Activated CD8-positive, alpha-beta T cell treated with anti-CD3 and anti-CD28 coated beads, Interleukin-2, amount 10 ng/mL, durations not matched to agents 7 days and 5 days (primary cell): ENCODE measurements at places on chromosomes 6 and 20.

GRCh38 chr6:32785781-32786533, 22.6 kb upstream of the HLA-DQB2 start:
- peak; percentile 54 for DNase-seq

DNA sequence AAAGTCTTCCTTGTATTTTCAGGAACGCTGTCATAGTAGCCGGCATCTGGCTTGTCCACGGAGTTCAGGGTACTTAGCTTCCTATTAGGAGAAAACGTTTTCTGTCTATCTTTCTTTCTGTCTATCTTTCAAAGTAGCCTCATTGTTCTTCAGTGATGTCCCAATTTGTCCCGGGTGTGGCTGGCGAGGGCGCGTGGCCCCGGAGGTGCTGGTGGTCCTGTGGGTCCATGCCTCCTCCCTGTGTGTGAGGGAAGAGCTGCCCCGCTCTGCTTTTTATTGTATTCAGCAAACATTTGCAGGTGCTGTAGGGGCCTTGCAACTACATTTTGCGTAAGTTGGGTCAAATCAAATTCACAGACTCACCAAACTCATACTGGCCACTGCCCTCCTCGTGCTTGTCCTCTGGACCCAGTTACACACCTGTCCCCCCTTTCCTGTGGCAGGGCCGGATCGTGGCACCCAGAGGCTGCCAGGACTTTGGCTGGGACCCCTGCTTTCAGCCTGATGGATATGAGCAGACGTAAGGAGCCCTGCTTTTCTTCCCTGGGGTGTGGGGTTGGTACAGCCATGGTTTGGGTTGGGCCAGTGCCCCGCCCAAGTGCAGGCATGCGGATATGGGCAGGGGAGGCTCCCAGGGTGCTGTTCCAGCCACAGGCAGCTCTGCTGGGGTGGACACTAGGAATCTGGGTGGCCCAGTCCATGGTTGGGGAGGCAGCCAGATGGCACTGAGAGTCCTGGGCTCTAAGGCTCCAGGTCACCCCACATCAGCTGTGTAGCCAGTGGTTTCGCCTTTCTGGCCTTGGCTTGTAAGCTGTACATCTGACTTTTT, 12.3 kb downstream of the ITPA start:
- no peak for DNase-seq

GRCh38 chr6:80939898-80940297, 812.6 kb downstream of the TENT5A start:
- DNase-seq, result no peak

- no peak for DNase-seq
Measured at GRCh38 chr6:18424201-18424600, 37.1 kb downstream of the RNF144B start.

DNA sequence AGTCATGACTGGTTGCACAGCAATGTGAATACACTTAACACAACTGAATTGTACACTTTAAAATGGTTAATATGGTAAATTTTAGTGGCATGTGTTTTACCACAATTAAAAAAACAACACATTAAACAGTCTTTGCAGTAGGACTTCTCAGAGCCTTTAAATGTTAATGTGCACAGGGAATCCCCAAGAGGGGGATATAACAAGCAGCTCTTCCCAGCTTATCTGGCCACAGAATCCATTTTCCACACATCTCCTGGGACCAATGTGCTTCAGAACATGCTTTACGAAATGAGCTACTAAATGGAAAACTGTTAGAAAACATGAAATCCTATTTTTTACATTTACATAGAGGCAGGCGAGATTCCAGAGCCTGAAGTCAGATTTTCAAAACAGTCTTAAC, 44.4 kb downstream of the FYN start:
- no peak for DNase-seq

DNA sequence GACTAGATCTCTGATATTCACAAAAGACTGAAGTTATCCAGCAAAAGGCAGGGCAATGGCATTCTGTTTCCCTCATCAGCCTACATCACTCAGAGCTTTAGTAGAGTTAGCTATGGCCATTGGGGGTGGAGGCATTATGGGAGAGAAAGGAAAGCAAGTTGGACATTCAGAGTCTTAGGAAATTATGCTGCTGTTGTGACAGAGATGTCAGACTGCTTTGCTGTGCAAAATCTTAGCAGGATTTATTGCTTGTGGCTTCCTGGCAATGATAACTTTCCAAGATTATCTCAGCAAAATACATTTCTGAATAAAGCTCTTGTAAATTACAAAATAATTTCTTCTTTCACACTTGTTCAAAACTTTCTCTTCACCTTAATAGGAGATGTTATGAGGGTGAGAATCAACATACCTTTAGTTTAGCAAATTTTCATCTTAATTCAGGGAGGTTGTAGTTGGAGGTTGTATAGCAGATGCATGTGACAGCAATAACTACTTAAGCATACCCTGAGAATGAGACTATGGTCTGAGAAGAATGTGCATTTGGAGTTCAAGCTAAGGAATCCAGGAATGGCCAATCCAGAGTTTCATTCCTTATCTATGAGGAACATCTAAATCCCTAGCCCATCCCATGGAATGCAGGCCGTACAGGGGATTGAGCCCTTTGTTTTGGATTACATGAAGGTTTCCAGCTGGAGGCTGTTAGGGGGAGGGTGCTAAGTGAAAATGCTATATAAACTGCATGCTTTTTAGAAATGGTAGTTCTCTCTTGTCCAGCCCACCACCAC, 179.8 kb downstream of the HAO1 start:
- DNase-seq, result no peak

- no peak for DNase-seq
Measured at GRCh38 chr6:89781070-89782034, 38.2 kb downstream of the MDN1 start.

- no peak for DNase-seq
Measured at GRCh38 chr6:144585217-144585814, 300.2 kb downstream of the UTRN start.

GRCh38 chr6:75752365-75752764, 3.3 kb downstream of the MYO6 start:
- DNase-seq, result no peak

DNA sequence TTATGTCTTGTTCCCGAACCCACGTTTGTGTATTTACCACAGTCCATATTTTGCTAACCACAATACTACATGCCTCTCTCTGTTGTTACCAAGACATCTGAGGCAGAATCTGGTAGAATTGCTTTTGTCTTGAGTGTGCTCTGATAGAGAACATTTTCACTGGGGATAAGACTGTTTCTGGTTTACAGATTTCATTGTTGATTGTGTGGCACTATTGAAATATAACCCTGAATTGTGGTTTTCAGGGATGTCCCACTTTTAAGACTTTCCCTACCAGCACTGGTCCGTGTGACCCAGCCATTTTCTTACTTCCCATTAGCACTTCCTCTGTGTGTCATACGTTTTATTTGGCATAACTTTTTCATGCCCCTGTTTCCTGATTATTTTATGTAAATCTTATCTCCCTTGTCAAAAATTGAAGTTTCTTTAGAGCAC, 12.2 kb downstream of the NCOA7 start:
- DNase-seq, result no peak

DNA sequence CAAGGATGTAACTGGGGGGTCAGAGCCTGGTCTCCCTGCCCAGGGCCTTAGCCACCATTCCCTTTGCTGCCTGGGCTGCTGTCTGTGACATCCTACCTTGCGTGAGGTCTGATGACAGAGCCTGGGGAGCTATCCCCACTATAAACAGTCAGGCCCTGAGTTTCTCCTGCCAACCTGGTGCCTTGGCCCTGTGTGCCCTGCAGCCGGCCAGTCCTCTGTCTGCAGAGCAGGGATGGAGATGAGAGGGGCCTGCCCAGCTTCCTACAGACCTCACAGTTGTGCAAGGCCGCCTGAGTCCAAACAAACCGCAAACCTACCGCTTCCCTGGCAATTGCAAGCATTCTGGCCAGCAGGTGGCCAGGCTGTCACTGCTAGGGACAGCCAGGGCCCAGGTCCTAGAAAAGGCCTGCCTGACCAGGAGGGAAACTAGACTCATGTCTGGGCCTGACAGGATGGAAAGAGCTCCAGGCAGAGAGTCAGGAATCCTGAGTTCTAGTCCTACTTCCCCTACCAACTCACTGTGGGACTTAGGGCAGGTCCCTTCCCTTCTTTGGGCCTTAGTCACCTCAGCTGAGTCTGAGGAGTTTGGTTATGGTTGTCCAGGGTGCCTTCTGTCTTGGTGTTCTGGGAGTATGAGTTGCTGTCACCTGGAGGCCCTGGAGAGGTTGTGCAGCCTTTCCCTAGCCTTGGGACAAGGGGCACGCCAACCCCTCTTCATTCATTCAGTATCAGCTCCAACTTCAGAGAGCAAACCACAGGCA, 86.2 kb downstream of the VEGFA start:
- no peak for DNase-seq

GRCh38 chr6:159620947-159621346, 72.1 kb downstream of the SOD2 start:
- no peak for DNase-seq

DNA sequence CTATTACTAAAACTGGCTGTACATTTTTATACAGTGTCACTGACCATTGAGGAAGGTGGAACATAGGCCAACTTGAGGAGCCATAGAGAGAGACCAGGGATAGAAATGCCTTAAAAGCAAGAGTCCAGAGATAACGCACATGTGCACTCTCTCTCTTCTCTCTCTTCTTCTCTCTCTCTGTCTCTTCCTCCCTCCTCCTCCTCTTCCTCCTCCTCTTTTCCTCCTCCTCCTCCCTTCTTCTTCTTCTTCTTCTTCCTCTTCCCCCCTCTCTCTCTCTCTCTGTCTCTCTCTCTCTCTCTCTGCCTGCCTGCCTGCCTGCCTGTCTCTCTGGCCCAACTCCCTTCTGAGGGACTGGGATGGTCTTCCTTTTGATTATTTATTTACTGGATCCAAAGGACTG, 16.3 kb upstream of the ADIG start:
- no peak for DNase-seq

DNA sequence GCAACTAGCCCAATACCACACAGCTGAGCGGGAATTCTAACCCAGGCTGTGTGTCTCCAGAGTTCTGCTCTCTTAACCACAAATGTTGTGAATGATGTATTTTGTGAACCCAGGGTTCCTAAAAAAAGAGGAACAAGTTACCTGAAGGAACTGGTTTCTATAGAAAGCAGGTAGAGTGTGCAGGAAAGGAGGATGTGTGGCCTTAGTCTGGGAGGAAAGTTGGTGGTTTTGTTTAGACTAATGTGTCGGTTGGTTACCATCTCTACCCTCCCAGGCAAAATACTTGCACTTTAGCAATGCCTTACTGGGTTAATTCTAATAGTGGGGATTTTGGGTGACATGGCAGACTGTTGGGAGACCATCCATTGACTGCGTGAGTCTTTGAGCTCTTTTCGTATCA, 143.3 kb downstream of the SCP2D1 start:
- DNase-seq, result no peak

DNA sequence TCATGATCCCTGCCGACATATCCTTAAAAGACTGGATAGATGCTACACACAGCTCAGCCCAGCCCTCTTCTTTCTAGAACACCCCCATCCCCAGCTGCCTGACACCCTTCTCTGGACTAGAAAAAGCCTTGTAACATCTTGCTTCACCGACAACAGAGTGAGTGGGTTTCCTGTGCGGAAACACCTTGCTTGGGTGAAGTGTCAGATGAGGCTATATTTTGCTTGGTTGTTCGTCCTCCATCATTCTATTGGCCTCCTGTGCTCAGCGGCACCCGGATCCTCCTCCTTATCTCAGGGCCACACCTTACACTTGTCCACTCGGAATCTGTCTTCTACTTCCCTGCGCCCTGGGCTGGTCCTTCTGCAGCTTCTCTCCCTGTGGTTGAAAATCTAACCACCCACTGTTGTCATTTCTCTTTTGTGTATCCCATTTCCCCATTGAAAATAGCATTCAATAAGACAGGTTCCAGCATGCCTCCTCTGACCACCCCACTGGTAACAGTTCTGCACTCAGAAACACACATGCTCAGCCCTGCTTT, 101.3 kb upstream of the MLN start:
- DNase-seq, result peak; percentile 81

- no peak for DNase-seq
Measured at GRCh38 chr20:8633366-8633765, 435.5 kb upstream of the PLCB4 start.

GRCh38 chr20:2816030-2816582, at the start of gene TMEM239:
Gene TMEM239, plus strand, starts transcription at chr20:2816364. Its CDS starts 191 bp downstream, at chr20:2816555.
- DNase-seq, result no peak

DNA sequence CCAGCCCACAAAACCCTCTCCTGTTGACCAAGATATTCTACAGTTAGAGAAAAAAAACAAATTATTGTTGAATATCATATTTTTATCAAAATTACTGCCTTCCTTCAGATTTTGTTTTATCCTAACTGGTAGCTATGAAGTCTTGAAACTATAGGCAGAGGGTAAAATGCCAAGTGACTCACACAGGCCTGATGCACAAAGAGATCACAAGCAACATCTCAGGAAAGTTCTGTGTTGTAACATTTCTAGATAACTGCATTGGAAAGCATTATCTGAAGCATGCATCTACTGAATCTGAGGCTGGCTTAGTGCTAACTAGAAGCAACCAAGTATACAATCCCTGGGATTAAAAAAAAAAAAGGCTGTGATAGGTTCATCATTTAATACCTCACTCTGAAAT, 134.2 kb downstream of the PKHD1 start:
- no peak for DNase-seq

- DNase-seq, result no peak
Measured at GRCh38 chr20:38195521-38195920, 30.5 kb upstream of the TGM2 start.

GRCh38 chr6:53718597-53719460, 53.3 kb upstream of the KLHL31 start:
- DNase-seq, result peak; percentile 64

GRCh38 chr20:56631990-56632327, 2.9 kb downstream of the TFAP2C start:
- DNase-seq, result no peak

GRCh38 chr6:33679761-33680160, 31.7 kb downstream of the UQCC2 start:
- DNase-seq, result no peak

DNA sequence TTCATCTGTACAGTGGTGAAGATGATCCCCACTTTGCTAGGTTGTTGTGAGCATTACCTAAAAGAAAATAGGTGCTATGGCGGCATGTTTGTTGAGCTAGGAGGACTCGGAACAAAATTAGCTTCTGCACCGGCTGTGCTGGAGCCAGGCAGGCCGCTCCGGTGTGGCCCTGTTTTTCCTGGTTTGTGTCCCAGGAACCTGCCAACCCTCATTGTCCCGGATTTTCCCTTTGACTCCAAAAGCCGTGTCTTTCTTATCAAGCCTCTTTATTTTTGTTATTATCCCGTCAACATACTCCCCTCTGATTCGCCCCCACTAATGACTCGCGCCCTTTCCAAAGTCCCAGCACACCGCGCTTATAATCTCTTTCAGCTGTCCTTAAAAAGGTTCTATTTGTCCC, 117.0 kb downstream of the MYLK4 start:
- DNase-seq, result no peak

- DNase-seq, result no peak
Measured at GRCh38 chr6:1602049-1602713, 7.5 kb upstream of the FOXC1 start.

DNA sequence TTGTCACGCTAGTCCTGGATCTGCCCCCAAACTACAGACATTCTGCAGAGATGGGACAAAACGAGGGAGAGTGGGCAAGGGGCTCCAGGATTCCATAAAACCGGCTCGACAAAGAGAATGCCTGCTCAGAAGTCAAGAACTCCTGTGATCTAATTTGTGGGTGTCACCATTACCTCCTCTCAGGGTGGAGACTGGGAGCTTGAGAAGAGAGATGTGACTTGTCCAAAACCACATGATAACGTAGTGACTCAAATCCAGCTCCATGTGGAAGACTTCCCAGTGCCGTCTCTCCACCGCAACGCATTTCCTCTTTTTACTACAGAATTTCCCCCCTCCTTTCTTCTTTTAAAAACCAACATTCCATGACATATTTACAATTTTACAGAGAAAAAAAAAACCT, 44.3 kb downstream of the TRERF1 start:
- no peak for DNase-seq

- no peak for DNase-seq
Measured at GRCh38 chr6:18842534-18842933, 455.4 kb downstream of the RNF144B start.
